ENCODE measurements at places on chromosomes 4 and X.
A peak's percentile ranks its signal among the peaks of the same experiment; 100 is the strongest.

DNA sequence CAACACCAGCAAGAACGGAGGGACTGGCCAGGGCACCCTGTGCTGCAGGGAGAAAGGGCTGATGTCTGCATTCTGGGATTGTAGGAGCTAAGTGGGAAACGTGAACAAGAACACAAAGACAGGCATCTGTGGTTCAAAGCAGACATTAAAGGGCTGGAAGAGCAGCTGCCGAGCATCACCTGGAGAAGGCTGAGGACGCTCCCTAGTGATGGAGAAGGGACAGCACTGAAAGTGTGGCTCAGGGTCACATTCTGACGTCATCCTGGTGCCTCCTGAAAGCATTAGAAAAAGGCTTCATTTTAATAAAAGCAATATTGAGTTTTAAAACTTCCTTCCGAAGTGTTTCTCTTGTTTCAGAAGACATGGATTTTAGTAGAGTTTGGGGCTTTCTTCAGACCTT lies 62.3 kb downstream of the CLDN22 start:
- no peak for DNase-seq

DNA sequence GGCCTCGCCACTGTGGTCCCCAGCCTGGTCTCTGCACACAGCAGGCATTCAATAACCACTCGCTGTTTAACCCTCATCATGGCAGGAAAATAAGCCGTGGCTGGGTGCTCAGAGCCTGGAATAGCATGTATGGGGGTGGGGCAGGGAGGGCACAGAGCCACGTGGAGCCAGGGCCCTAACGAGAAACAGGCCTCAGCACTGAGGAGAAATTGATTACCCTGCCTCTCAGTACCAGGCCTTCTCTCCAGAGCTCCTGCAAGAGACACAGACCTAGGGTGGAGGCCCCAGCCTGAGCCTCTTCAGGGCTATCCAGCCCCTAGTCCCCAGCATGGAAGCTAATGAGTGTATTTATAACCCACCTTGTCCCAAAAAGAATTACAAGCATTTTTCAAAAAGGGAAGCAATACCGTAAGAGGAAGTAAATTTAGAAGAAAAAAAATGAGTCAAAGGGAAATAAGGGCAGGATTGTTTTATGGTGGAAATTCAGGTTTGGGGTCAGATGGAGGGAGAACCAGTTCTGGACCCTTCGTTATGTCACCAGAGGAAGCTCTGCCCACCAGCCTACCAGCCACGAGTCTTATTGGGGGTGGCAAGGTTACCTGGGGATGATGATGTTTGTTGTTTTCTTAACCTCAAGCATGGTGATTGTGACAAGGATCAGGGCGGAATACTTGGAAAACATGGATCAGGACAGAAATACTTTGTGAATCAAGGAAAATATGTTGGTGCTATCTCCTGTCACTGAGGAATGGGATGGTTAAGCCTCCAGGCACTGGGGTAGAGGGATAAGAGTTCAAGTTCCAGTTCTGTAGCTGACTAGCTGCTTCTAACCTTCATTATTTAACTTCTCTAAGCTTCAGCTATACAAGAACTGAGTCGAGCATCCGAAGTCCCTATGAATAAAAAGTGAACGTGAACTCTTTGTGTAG lies 101.9 kb upstream of the RBPJ start:
- DNase-seq = no peak

GRCh38 chrX:150361777-150362351 lies 1.3 kb upstream of the MAMLD1 start:
- DNase-seq = peak; percentile 25

DNA sequence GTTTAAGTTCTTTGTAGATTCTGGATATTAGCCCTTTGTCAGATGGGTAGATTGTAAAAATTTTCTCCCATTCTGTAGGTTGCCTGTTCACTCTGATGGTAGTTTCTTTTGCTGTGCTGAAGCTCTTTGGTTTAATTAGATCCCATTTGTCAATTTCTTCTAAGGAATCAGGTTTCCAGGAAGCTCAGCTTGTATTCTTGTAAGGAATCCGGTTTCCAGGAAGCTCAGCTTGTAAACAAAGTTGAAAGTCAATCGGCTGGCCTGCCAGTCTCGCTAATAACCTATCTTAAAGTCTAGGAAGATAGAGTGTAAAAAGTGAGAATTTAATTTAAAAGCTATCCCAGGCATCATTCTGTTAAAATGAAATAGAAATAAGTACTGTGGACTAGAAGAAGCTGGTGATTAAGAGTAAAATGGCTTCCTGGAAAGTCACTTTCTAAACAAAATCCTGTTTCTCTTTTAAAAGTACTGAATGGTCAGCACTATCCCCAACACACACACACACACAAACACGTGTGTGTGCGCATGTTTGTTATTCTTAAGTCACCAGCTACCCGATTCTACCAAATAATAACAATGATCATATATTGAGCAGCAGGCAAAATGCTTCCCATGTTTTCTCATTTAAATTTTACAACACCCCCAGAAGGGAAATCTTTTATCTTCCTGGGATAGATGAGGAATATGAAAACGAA lies 171.7 kb downstream of the PAPSS1 start:
- DNase-seq = peak; percentile 19

DNA sequence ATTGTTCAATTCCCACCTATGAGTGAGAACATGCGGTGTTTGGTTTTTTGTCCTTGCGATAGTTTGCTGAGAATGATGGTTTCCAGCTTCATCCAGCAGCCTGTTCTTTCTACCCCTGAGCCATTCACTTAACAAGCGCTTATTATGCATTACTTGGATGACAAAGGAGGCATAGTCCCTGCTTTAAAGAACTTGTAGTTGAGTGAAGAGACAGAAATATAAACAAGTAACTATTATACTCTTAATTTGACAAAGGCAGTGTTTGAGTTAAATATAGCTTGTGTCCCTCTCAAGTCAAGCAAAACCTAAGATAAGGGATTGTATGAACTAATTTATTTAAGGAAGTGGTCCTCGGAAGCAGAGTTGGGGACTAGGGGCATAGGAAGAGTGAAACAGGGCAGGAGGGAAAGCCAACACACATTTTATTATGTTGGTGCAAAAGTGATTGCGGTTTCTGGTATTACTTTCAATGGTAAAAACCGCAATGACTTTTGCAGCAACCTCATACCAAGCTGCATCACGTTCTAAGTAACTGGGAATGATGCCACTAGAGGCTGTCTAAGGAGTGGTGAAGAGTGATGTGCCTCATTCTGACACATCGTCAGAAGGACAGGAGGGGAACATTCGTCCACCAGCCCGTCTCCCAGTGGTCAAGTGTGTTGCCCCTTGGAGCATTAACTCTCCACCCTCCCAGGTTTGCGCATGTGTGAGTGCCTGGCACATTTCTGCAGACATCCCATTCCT lies 41.8 kb downstream of the QDPR start:
- DNase-seq = peak; percentile 16

DNA sequence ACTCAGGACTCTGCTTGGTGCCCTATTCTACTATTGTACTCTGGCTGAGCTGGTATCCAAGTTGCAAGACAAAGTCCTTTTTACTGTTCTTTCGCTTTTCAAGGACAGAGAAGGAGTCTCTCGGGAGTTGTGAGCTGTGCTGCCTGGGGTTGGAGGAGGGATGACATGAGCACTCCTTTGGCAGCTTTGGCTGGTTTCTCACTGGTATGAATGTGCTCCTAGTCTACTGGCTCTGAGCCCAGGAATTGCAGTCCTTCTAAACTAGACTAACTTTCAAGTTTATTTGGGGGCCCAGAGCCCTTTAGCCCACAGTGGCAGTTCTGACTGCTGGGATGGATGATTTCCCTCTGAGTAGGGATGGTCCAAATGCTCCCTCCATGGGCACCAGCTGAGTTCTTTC lies 997.1 kb downstream of the RAB28 start:
- DNase-seq = no peak

- DNase-seq = peak; percentile 45
Observed at GRCh38 chr4:173958445-173958844, 325.0 kb downstream of the FBXO8 start.

GRCh38 chr4:76053730-76054129 lies 17.9 kb upstream of the CXCL11 start:
- DNase-seq = no peak

- no peak for DNase-seq
Observed at GRCh38 chr4:37665333-37666320, 20.5 kb downstream of the RELL1 start.

DNA sequence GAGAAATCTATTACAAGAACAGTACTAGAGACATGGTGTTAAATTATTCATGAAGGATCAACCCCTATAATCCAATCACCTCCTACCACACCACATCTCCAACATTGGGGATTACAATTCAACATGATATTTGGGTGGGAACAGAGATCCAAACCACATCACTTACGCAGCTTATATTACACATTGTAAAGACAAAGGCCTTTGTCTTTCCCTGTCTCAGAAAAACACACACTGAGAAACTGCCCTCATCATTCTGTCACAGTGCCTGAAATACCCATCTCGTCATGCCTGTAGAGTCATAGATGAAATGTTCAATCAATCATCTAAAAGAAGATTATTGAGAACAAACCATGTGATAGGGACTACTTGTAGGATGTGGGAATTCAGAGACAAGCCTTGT lies 558.8 kb upstream of the GRIA3 start:
- DNase-seq = peak; percentile 62

GRCh38 chrX:63743596-63743995 lies 41.4 kb downstream of the ARHGEF9 start:
- DNase-seq = no peak

DNA sequence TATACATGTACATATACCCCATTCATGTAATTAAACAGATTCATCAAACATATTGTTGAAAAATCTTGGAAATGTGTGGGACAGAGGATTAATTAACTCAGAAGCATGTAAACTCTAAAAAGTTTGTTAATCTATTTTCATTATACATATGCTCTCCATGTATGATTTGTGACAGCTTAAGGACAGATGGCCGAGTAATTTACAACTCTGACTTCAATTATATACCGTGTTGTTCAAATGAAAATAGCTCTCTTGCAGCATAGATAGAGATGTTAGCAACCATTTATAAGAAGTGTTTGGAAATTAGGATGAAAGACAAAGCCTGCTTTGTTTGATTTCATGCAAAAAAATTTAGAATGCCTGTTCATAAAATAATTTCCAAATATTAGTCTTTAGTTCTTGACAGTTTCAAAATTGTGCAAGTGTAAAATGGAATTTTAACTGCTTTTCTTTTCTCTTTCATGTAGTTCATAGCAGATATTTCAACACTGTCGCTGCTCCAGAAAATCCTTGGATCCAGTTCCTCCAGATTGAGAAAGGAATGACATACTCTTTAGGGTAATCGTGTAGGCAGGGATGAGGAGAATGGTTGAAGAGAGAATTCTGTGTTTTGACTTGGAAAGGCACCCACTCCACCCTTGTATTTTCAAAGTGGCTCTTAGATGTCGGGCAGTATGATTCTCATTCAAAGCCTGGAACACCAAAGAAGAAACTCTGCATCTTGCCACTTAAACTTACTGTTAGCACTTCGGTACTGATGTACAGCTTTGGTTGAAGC lies 23.1 kb downstream of the AFF2 start:
- no peak for DNase-seq

- DNase-seq = no peak
Observed at GRCh38 chr4:1532549-1533395, 126.5 kb upstream of the NKX1-1 start.

DNA sequence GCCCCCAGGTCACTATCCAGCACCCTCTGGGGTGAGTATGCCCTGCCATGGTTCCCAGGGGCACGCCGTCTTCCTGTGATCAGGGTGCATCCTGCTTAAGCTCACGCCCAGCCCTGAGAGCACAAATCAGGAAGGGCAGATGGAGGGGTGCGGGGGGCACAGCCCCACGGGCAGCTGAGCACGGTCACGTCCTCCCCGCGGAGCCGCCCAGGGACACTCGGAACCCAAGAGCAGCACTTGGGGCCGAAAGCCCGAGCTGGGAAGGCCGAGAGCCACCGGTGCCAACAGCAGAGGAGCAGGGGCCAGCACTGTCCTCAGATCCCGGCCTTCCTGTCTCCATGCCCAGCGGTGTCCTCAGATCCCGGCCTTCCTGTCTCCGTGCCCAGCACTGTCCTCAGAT lies 21.5 kb downstream of the NELFA start:
- no peak for DNase-seq

GRCh38 chrX:54640103-54640690 lies 110.2 kb downstream of the GNL3L start:
- no peak for DNase-seq

- DNase-seq = peak; percentile 13
Observed at GRCh38 chr4:113576947-113577678, 184.4 kb downstream of the CAMK2D start.

DNA sequence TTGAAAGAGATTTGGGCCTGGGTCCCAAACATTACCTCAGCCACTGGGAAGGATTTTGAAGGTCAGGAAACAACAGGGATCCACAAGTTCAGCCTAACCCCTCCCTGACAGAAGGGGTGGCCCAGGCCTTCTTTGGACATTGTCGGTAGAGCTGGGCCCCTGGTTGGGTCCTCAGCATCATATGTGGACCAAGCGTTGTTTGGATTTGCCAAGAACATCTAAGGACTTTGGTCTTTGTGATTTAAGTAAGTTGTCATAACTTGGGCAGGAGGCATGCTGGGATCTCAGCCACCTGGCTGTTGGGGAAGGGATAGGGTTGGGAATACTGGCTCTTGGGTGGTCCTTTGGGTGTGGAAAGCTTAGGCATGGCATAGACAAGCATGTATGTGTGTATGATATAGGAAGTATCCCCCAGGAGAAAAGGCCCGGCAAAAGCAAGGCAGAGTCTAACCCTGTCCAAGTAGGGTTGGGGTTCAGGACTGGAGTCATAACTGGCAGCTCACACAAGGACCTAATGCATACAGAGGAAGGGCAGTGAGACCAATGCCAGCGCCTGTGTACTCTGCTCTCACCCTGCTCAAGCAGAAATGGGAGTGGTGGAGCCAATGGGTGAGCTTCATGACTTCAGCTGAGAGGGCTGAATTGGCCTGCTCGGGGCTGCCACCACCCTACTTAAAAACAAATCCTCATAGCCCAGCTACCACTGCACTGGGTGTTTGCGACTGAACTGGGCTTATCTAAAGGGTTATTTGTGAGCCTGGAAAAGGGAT lies 102.8 kb downstream of the RTL5 start:
- no peak for DNase-seq

DNA sequence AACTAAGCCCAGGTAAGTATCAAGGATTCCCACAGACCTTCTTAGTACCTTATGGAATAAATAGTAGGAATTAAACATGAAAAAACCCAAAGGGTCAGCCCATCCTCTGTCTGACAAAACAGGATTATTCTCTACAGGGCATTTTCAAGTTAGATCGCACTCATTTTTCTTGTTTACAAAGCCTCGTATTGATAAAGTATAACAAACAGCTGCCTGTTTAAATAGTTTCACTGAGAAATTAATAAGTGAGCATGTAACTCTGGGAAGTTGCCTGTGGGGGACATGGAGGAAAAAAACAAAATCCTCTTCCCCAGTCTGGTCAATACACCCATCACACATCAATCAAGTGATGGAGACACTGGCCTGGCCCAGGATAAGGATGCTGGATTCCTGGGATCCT lies 48.5 kb downstream of the MAML3 start:
- no peak for DNase-seq

- DNase-seq = no peak
Observed at GRCh38 chrX:108230574-108230973, 139.0 kb downstream of the ATG4A start.

GRCh38 chr4:4887426-4887825 lies 28.0 kb downstream of the MSX1 start:
- no peak for DNase-seq

All from astrocyte (in vitro differentiated cells and primary cell).